ELR (cell line): ENCODE measurements at places on chromosomes 7 and 10.

DNA sequence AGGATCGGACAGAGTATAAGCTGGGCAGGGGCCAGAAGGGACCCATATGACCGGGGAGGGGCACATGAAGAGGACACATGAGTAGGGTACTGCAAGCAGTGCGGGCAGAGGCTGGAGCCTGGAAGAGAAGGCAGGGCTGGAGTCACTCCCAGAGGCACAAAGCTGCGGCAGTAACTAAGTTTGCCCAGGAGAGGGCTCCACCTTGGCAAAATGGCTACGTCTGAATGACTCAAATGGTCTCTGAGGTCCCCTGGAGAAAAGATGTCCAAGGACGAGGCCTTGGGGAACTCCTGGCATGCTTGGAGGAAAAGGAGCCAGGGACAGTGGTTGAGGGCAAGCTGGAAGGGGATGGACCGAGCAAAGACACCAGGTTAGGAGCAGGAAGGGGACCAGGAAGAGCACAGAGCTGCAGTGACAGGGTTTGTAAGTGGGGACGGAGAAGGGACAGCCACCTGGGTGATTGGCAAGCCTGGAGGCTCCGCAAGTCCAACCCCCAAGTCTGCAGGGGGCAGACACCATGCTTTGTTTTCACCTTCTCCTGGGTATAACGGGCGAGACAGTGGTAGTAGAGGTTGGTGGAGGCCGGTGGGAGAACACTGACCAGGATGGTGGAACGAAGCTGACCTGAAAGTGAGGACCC lies 43.1 kb upstream of the LBX1 start:
- DNase-seq: peak; percentile 75

GRCh38 chr7:48551652-48552051 lies 372.7 kb upstream of the CDC14C start:
- no peak for DNase-seq

DNA sequence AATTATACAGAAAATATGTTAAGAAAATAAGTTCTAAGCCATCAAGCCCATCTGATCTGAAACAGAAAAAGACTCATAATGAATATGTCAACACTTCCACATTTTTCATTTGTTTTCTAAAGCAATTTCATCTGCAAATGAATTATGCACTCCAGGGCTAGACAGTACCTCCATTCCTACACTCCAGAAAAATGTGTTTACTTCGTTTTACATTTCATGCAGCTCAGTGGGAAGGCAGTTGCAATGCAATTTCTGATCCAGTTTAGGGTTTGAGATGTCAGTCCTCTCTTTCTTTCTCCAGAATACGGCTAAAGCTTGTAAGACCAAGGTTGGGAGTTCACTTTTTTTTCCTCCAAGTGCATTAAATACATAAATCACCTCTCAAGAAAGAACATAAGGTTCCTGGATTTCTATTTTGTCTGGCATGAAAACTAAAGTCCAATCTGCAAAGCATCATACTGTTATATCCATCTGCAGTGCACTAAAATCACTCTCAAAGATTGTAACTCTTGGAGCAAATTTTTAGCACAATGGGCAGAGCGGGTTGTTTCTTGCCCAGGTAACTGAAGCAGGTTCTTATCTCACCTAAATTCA lies 348.8 kb upstream of the C7orf33 start:
- no peak for DNase-seq

GRCh38 chr10:65611592-65611991 lies 1314.2 kb upstream of the LRRTM3 start:
- no peak for DNase-seq

DNA sequence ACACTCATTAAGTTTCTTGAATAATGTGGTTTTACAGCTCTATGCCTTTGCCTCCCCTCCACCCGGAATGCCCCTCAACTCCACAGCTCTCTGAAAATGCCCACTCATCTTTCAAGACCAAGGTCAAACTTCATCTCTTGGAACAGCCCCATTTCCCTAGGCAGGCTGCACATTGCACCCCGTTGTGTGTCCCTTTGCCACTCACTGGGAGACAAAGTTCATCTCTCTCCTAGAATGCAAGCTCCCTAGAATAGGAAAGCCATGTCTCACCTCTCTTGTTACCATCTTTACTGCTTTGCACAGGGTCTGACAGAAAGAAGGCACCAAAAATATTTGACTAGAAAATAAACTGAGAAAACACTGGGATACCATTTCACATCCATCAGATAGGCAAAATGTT lies 33.3 kb downstream of the UBE2H start:
- no peak for DNase-seq

GRCh38 chr10:28601012-28601411 lies 68.1 kb downstream of the WAC start:
- no peak for DNase-seq

DNA sequence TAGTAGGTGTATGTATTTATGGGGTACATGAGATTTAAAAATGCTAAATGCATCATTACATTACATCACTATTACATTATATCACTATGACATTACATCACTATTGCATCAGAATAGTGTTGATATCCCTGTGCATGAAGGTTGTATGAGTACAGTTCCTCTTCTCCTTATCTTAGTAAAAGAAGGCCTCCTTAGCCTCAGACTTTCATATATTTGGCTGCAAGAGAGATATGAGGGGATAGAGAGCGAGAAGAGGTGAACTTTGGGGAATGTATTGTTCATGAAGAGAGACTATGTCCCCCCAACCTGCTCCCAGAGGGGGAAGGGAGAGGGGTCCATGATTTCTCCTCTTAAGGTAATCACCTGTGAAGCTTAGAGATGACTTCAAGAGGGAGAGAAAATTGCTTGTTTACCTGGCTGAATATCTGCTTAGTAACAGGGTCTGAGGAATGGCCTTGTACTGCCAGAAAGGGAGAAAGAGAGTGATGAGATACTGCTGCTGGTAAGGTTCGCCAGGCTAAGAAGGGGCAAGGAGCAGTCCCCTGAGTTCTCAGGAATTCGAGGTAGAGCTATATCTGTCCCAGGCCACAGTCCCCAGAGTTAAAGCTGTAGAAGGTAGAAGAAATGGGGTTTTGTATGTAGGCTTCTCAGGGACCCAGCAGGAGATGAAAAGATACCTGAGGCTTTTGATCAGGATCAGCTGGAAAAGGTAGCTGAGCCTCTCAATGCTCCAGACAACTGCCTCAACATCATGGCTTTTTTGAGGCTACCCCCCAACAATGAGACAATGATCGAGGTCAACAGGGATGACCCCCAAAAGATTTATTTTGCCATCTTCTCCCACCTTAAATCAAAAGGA lies 168.4 kb upstream of the WNT16 start:
- no peak for DNase-seq

DNA sequence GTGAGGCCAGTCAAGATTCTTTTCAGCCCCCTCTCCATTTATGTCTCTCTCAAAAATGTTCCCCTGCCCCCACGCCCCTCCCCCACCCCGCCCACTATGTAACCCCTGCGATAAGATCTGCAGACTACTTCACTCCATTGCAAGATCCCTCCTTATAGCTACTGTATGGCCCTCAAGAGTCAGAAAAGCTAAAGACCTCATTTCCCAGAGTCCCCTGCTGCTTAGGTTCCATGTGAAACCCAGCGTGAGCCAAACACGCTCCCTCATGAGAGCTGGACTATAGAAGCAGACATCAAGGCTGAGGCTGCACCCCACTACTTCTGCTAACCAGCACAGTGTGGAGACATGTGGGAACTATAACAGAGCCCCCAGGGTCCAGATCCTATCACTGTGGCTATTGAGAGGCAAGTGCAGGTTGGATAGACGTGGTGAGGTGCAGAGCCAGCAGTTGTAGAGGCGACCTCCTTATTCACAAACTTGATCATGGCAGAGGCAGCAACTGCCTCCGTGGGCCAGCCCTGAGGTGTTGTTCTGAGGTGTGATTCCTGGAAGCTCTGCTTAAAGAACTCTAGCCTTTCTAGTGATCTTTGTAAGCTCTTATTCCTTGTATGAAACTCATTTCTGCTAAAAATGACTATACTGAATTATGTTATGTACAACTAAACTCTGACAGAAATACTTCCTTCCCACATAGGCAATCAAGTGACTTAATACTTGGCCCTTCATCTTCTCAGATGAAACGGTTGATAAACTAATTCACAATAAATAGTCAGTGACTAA lies 117.0 kb upstream of the ARID5B start:
- DNase-seq: peak; percentile 26

DNA sequence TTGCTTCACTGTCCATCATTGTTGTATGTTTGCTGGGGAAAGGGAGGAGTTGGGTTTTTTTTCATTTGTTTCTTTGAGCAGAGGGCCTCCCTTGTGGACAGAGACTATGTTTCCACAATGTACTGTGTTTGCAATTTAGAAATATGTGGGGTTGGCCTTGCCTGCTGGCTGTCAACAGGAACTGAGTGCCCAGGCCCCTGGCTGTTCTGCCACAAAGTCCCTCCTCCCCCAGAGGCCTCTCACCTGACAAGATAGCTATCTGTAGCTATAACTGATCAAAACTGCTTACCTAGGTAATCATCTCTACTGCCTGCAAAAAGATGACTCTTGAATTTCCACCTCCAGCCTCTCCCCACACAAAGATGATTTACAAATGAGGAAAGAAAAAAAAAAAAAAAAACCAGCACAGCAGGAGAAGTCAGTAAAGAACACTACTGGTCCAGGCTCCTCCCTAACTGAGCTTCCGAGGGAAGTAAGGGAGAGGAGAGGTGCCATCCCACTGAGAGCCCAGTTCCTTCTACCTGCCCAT lies 121.8 kb downstream of the SGMS1 start:
- no peak for DNase-seq
